ENCODE measurements at places on chromosomes 1 and 21.
A peak's percentile ranks its signal among the peaks of the same experiment; 100 is the strongest.

DNA sequence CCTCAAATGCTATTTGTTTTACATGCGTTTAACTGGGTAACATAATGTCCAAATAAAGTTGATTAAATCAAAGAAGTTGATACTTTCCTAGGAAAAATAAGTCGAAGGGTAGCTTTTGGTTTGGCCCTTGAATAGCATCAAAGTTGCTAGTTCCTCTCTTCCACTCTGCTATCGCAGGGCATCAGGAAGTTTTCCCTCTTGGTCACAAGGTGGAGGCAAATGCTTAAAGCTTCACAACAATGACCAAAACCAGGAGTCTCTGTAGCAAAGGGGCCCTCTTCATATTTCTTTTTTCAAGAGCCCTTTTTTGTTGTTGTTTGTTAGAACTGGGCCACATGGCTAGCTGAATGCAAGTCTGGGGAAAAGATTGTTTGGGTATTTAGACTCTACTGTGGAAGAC is 668.4 kb downstream of the KCNT2 start:
- no peak for DNase-seq

DNA sequence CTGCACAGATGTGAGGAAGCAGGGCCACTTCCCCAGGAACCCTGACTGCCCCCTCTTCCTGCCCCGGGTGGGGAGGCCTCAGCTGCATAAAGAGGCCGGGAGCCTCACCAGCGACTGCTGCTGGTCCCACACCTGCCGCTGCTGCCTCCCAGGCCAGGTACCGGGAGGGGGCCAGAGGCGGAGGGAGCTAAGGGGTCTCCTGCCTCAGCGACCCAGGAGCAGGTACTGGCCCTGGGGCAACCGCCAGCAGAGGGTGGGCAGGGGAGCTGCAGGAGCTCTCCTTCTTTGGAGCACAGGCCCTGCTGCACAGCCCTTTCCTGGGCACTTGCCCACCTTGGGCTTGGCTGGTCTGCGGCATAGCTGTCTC is 6.8 kb downstream of the GJC2 start:
- no peak for DNase-seq

GRCh38 chr1:228392111-228392936 is 14.3 kb downstream of the TRIM11 start:
- DNase-seq: peak; percentile 33

DNA sequence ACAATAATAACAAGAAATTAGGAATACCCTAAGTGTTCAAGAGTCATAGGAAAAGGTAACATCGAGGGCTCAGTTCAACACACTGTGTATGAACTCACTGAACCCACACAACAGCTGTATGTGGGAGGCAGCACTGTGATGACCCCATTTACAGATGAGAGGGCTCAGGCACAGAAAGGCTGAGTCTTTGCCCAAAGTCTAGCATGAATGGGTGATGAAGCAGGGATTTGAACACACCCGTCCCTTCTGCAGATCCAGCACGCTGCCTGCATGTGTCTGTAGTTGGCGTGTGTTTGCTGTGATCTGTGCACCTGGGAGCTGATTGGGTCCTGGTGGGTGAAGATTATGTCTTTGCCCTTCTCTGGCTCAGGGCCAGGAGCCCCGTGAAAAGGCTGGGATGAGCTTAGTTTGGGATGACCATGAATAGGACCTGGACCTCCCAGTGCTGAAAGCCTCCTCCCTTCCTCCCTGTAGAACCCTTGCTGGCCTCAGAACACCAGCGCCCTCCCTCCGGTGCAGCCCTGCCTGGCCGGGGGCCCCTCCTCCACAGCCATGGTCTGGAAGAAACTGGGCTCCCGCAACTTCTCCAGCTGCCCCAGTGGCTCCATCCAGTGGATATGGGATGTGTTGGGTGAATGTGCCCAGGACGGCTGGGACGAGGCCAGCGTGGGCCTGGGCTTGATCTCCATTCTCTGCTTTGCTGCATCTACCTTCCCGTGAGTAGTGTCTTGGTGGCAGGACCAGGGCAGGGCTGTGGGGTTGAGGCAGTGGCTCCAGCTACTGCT is 5.2 kb downstream of the SLC66A1 start:
- DNase-seq: no peak

GRCh38 chr1:18110598-18110939 is 3.0 kb downstream of the IGSF21 start:
- DNase-seq: no peak

GRCh38 chr1:23425193-23425494 is 596 bp upstream of the TCEA3 start:
- no peak for DNase-seq

DNA sequence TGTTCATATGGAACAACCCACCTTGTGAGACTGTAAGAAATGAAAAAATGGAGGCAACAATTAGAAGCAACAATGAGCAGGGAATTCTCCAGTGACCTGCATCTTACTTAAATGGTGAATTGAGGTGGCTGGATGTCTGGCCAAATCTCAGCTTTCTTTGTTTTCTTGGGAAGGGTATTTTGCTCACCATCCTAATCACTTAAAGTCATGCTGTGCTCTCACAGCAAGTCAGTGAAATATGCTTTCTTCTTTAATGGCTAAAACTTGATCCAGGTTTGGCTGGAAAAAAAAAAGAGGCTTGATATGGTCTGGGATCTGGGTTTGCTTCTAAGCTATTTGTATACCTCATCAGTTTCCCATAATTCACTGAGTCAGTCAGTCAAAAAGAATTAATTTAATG is 124.8 kb downstream of the ESRRG start:
- DNase-seq: no peak

- DNase-seq: no peak
Observed at GRCh38 chr21:35622612-35623011, 437.7 kb downstream of the SETD4 start.

DNA sequence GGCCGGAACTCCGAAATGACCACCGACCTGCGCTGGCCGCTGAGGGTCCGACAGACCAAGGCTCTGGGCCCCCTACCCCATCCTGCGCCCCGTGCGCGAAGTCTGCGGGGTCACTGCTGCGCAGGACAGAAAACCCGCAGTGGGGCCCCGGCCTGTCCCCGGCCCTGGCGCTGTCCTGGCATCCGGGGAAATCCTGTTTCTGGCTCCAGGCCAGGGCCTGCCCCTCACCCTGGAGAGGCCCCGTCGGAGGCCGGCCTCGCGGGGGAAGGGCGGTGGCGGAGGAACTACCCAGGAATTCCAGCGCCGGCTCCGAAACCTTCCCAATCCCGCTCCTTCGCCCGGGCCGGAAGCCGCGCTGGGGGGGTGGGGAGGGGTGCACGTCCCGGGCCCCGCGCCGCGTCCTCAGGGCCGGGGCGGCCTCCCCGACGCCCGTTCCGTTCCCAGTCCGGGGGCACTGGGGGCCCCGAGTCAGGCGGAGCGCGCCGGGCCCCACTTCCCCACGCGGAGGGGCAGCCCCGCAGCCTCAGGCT is 77.0 kb downstream of the MORN1 start:
- DNase-seq: no peak

- DNase-seq: no peak
Observed at GRCh38 chr1:116999596-116999995, 2.0 kb upstream of the CD101 start.

DNA sequence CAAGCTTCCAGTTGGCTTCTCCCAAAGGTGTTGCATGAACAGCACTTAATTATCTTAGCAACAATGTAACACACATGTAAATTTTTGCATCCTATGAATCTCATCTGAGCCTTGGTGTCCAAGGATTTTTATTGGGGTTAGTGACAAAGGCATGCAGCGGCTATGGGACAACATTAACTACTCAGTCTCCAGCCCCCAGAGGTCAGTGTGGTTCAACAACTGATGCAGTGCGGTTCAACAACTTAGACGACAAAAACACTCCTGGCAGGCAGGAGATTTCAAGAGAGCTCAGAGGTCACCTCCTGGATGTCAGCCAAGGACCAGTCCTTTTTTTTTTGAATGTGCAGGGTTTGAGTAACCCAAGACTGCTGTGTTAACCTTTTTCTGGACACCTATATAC is 77.5 kb upstream of the HMCN1 start:
- no peak for DNase-seq

GRCh38 chr1:41608211-41608610 is 123.7 kb upstream of the EDN2 start:
- DNase-seq: no peak

GRCh38 chr1:212452323-212453155 is 19.8 kb downstream of the NENF start:
- no peak for DNase-seq

- no peak for DNase-seq
Observed at GRCh38 chr1:234114648-234115307, 210.3 kb downstream of the SLC35F3 start.

- DNase-seq: no peak
Observed at GRCh38 chr1:155453141-155453540, 109.5 kb downstream of the ASH1L start.

- DNase-seq: no peak
Observed at GRCh38 chr1:205054013-205054412, 11.0 kb downstream of the CNTN2 start.

- no peak for DNase-seq
Observed at GRCh38 chr1:94892604-94893254, 34.2 kb downstream of the CNN3 start.

- DNase-seq: no peak
Observed at GRCh38 chr1:60541831-60542532, 468.4 kb upstream of the C1orf87 start.

GRCh38 chr21:16116798-16117197 is 387.0 kb downstream of the USP25 start:
- DNase-seq: no peak

GRCh38 chr1:53073868-53074311 is 11.9 kb downstream of the PODN start:
- DNase-seq: no peak

DNA sequence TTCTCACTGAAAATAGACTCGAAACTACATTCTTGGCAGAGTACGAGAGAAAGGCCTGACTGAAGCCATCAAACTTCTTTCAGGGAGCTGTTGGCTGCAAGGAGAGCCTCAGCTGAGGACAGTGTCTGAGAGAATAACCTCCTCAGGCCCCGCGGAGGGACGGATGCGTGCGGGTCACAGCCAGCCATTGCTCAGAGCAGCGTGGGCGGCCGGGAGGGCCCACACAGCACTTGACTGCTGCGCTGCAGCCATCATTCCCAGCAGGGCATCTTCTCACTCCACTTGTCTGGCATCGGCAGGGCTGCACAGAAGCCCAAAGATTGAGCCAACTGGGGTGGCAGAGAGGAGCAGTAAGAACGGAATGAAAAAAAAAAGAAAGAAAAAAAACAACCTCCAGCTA is 113.5 kb downstream of the XCL2 start:
- DNase-seq: no peak

DNA sequence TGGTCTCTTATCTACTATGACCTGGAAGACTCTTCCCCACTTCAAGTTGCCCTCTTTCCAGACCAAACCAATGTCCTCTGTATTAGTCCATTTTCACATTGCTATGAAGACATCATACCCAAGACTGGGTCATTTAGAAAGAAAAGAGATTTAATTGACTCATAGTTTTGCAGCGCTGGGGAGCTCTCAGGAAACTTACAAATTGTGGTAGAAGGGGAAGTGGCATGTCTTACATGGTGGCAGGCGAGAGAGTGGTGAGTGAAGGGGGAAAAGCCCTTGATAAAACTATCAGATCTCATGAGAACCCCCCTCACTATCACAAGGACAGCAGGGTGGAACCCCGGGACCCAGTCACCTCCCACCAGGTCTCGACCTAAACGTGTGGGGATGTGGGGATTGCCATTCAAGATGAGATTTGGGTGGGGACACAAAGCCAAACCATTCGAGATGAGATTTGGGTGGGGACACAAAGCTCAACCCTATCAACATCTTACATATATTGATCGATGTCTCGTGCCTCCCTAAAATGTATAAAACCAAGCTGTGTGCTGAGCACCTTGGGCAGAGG is 14.2 kb upstream of the AGPAT3 start:
- DNase-seq: no peak

DNA sequence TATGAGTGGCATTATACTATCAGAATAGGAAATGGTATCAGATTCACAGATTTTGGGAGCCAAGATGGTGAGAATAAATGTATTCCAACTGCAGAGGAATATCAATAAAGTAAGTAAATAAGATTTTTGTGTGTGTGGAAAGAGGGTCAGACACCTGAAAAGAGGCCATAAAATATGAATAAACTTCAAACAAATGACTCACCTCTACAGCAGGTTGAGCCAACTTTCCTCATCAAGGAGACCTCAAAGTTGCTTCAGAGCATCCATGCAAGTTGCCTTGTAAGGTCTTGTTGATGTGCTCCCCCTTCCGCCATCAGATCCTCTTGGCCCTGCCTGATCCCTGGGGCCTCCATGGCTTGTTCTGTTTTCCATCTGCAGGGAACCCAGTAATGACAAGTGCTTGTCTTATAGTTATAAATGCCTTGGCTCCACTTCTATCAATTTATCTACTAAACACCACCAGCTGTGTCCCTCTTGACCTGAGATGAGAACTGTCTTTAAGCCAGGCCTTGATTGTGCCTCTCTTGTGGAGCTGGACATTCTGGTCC is 775.6 kb downstream of the LTN1 start:
- DNase-seq: no peak

GRCh38 chr1:184497959-184498723 is 111.3 kb downstream of the C1orf21 start:
- no peak for DNase-seq

DNA sequence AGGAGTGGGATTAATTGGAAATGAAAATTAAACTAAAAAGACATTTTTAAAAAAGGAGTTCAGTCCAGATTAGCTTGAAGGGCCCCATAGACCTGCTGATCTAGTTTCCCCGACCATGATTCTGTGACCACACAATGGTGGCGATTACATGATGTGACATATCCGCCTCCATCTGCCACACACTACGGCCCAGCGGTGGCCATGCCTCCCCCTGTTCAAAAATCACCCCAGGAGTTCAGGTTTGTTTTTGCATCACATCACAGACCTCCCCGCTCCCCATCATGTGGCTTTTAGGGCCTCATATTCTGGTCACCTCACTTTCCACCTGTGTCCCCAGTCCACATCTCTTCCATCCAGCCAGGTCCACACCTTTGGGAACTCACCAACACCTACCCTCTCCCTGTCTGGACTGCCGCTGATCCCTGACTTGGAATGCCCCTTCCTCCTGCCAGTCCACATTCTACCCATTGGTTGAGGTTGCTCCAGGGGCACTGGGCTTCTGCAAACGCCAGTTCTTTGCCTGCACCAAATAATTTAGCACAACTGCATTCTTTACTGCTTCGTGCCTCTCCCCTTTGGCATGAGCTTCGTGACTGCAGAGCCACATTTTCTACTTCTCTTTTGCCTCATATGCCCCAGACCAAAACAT is 38.9 kb downstream of the CD247 start:
- no peak for DNase-seq

DNA sequence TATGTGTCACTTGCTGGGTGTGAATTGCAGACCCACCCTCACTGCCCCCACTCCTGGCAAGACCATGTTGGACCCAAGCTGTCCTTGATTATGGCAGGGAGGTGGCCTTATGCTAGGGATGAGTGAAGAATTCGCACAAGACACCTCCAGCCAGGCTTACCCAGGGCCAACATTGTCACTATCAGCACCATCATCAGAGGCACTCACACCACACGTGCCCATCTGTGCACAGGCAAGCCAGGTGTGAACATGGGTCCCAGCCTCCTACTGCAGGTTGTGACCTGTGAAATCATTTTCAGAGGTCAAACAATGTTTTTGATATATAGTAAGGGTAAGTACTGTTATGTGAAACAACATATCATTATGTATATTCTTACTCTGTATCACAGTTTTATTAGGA is 20.3 kb upstream of the RGS8 start:
- DNase-seq: no peak

- no peak for DNase-seq
Observed at GRCh38 chr1:158329300-158329699, 2.0 kb downstream of the CD1B start.

GRCh38 chr1:155910621-155911121 is 478 bp downstream of the RIT1 start:
- DNase-seq: no peak

GRCh38 chr1:172810480-172811175 is 151.7 kb downstream of the FASLG start:
- DNase-seq: no peak

All from brain pericyte (primary cell).